ENCODE measurements at places on chromosomes 6 and 20. TPM values are rescaled to one million over a fixed set of nuclear protein-coding genes. Genes with fewer than 3 reads are reported as not detected.

SSTR4 gene
- total RNA-seq = not detected

FOXC1 gene
- total RNA-seq = 6.9 TPM

ACSS1 gene
- 3.9 TPM for total RNA-seq

TENT5A gene
- 2.5 TPM for total RNA-seq

RNF39 gene
- total RNA-seq = not detected

CENPW gene
- 3.2 TPM for total RNA-seq

DLL1 gene
- 9.1 TPM for total RNA-seq

CDSN gene
- not detected for total RNA-seq

HDGFL1 gene
- under 0.01 TPM for total RNA-seq

LRRN4 gene
- under 0.01 TPM for total RNA-seq

ZKSCAN4 gene
- total RNA-seq = 6.4 TPM

CRISP2 gene
- total RNA-seq = 0.49 TPM

USP49 gene
- total RNA-seq = 14.5 TPM

HSPA1L gene
- total RNA-seq = 3.7 TPM

CYP39A1 gene
- total RNA-seq = 3.0 TPM

CST4 gene
- total RNA-seq = not detected

MMS22L gene
- 13.5 TPM for total RNA-seq

GNAS-AS1 gene
- 0.49 TPM for total RNA-seq

SLC35D3 gene
- 0.25 TPM for total RNA-seq

MYH7B gene
- under 0.01 TPM for total RNA-seq

CASS4 gene
- 0.49 TPM for total RNA-seq

LY6G5C gene
- total RNA-seq = 1.2 TPM

FAM83C gene
- total RNA-seq = not detected

WFDC12 gene
- not detected for total RNA-seq

GSTA2 gene
- not detected for total RNA-seq

GRM1 gene
- total RNA-seq = 12.8 TPM

MGME1 gene
- 6.1 TPM for total RNA-seq

MEI4 gene
- 0.25 TPM for total RNA-seq

KIF25 gene
- 0.25 TPM for total RNA-seq

FAM209A gene
- not detected for total RNA-seq

DNMT3B gene
- 6.1 TPM for total RNA-seq

RPS6KA2 gene
- 30.2 TPM for total RNA-seq

RIPOR2 gene
- 21.4 TPM for total RNA-seq

KIF6 gene
- total RNA-seq = 0.98 TPM

TRIM26 gene
- total RNA-seq = 14.3 TPM

TSBP1 gene
- not detected for total RNA-seq

ADGB gene
- 0.25 TPM for total RNA-seq

HLA-F gene
- 1.5 TPM for total RNA-seq

SMLR1 gene
- total RNA-seq = not detected

DDX27 gene
- 15.7 TPM for total RNA-seq

SIRPA gene
- 9.3 TPM for total RNA-seq

HUS1B gene
- total RNA-seq = 0.74 TPM

LPIN3 gene
- 0.49 TPM for total RNA-seq

RAB44 gene
- under 0.01 TPM for total RNA-seq

HEY2 gene
- total RNA-seq = 0.98 TPM

PLN gene
- 0.74 TPM for total RNA-seq

ABHD16B gene
- total RNA-seq = not detected

C6orf58 gene
- 0.25 TPM for total RNA-seq

EDN1 gene
- total RNA-seq = 3.4 TPM

OPRM1 gene
- total RNA-seq = 0.98 TPM

RCAN2 gene
- 10.8 TPM for total RNA-seq

MBOAT1 gene
- 5.7 TPM for total RNA-seq

SLC22A16 gene
- total RNA-seq = 0.49 TPM

SNHG17 gene
- total RNA-seq = 5.7 TPM
